ENCODE measurements at places on chromosomes 5 and 9. TPM values are rescaled to one million over a fixed set of nuclear protein-coding genes. Genes with fewer than 3 reads are reported as not detected.

The GALT gene
- total RNA-seq, result 47.6 TPM

The GLRA1 gene
- total RNA-seq, result not detected

The ATP10B gene
- total RNA-seq, result 28.5 TPM

The DRD1 gene
- total RNA-seq, result not detected

The SLC45A2 gene
- total RNA-seq, result 2.1 TPM

The SPATA31E1 gene
- total RNA-seq, result not detected

- DNase-seq, result no peak
Measured at GRCh38 chr9:89616411-89616810, 11.6 kb downstream of the GADD45G start.

DNA sequence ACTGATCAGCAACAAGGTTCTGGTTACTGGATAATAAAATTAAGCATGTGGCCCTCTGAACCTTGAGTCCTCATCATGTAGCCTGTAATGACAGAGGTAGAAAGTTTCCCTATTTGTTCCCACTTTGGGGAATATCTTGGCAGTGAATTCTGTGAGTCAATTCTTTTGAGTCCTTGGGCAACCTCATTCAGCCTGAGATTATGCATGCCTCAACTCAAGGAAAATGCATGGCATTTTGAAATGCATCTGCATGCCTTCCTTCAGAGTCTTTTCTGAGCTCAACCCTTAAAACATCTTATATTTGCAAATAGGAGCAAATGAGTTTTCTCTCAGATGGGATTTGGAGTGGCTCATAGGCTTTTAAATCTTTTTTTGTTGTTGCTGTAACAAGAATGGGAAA lies 218.1 kb upstream of the CD180 start:
- no peak for DNase-seq

- DNase-seq, result no peak
Measured at GRCh38 chr5:108101821-108102220, 280.1 kb downstream of the FBXL17 start.

- DNase-seq, result no peak
Measured at GRCh38 chr9:114777821-114778609, 27.8 kb downstream of the TNFSF15 start.

DNA sequence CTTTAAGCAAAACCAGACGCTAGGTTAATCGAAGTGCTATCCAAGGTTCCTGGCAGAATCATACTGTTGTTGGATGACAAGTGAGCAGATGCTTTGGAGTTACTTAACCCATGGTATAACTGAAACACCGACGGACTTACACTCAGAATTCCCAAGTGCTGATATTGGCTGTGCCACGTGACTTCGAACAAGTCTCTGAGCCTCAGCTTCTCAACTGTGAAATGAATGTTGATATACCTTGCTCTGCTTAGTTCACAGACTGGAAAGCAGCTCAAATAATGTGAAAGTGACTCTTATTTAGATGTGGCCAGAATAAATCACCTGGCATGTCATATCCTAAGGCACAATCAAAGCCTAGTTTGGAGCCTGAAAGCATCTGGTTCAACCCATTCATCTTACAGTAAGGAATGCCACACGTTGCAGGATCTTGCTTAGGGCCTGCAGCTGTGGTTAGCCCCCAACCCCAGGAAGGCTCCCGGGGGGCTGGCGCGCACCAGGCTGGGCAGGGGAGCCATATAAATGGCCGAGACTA lies 759 bp downstream of the GEMIN5 start:
- no peak for DNase-seq

DNA sequence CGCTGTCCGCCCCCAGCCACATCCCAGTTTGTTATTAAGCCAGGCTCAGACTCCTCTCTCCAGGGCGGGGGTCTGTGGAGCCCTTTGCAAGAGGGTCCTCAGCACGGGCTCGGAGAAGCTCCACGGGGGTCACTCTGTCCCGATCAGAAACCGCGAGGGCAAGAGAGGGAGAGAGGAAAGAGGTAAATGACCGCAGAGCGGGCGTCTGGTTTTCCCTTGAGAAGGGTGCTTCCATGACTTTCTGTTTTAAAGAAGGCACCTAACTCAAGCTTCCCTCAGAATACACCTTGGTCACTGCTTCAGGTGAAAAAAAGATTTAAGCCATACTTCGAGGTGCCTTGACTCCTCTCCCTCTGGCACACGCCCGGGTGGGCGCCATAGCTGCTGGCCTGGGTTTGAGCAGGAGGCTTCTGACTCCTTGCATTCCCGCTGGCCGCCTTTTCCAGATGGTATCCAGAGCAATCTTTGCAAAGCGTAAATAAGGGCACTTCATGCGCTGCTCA lies 5.8 kb upstream of the TERT start:
- peak; percentile 45 for DNase-seq

- DNase-seq, result no peak
Measured at GRCh38 chr9:93505541-93506132, 52.3 kb upstream of the FAM120AOS start.

GRCh38 chr5:137142764-137143605 lies 356.1 kb downstream of the SPOCK1 start:
- DNase-seq, result peak; percentile 72

- no peak for DNase-seq
Measured at GRCh38 chr9:113948891-113949570, 72.9 kb downstream of the ZNF618 start.

GRCh38 chr9:90578126-90578815 lies 64.4 kb downstream of the DIRAS2 start:
- DNase-seq, result no peak

- no peak for DNase-seq
Measured at GRCh38 chr5:144169904-144170275, 569 bp downstream of the YIPF5 start.

All from suprapubic skin (tissue), 4 donors.